ENCODE measurements at places on chromosomes 7 and 10. TPM values are rescaled to one million over a fixed set of nuclear protein-coding genes. Genes with fewer than 3 reads are reported as not detected.

GRCh38 chr7:87479951-87480350 is 4.5 kb upstream of the ABCB4 start:
- no peak for DNase-seq

GRCh38 chr10:80769700-80770160 is 232.0 kb downstream of the SH2D4B start:
- DNase-seq, result no peak

- DNase-seq, result peak; percentile 38
These were observed at the start of gene LRRN3 for GRCh38 chr7:111090846-111091245. Gene LRRN3 (plus strand): TSS chr7:111091127. CDS start chr7:111122773, 31,646 bp downstream.

HYAL4 gene
- not detected for total RNA-seq

GRCh38 chr10:131929122-131929845 is 28.5 kb downstream of the PPP2R2D start:
- no peak for DNase-seq

DNA sequence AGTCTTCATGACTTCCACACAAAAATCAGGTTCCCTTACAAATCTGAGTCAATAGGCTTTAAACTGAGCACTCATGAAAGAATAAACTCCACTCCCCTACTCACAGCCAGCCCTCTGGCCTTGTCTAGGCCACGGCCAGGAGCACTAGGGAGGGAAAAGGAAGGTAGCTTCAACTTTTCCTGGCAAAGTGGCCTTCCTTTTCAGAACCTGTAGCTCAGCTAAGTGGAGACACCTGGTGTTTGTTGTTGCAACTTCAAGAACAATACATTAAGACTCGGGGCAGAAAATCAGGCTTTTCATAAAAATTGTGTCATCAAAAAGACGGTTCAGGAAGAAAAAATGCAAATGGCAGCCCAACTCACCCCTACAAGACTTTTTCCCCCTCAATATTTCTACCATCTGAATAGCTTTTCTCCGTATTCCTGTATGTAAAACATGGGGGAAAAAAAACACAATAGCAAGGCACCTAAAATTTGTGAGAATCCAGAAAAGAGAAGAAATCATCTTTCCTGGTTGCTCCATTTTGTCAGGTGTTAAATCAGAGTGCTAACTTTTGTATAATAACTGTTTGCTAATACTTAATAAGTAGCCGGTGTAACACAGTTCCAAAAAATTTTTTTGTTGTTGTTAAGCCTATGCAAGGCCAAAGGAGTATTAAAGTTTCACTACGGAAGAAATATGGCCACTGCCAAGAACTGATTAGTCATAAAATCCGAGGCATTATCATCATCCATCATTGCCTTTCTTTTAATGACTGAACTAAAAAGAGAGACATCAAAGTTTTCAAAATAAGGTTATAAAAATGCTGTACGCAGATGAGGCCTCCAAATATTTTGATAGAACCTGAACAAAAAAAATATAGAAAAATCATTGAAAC is 66.2 kb upstream of the ARID5B start:
- no peak for DNase-seq

- DNase-seq, result no peak
These were observed 61.4 kb downstream of the CHCHD3 start for GRCh38 chr7:133020496-133020895.

Measured in activated CD4-positive, alpha-beta memory T cell treated with anti-CD3 and anti-CD28 coated beads, Interleukin-2, amount 10 ng/mL, durations not matched to agents 7 days and 5 days (primary cell).